ENCODE measurements at places on chromosomes 13 and 19.

DNA sequence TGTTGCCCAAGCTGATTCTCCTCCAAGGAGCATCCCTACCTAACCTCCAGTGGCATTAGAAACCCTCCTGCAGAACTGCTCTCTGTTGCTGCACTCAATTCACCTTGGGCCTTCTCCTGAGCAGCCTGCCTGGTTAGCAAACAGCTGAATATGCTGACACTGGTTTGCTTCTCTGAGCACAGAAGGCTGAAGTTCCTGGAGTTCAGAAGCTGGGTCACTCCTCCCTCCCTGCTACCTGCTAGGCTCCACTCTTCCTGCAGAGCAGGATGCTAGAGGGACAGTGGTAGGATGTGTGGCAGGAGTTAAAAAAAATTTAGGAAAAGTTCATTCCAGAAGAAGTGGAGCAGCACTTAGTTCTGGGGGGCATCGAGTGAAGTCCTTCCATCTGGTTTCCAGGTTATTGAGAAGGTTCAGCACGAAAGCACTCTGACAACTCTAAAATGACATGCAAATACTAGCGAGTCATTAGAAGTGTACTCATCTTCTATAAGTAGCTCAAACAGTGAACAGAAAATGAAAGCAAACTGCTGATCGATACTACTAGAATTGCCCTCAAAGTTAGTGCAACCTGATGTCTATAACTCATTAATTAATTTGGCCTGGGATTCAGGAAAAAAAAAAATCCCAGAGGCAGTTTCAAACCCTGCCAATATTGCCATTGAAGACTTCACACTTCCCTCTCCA lies 293.7 kb downstream of the POU4F1 start:
- no peak for DNase-seq

DNA sequence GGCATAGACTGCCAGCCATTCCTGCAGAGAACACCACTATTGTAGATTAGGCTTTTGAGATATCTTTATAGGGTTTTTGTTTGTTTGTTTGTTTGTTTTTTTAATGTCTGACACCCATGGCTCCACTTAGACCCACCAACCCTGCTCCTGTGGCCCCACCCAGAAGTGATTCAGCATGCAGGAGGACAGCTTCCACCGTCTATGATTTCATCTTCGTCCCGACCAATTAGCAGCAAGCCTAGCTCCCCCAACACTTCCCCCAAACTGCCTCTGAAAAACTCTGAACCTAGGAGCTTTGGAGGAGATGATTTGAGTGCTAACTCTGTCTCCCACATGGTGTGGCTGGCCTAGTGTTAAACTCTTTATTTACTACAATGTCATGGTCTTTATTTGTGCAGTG lies 108.3 kb upstream of the RXFP2 start:
- DNase-seq = no peak

GRCh38 chr19:46378268-46378667 lies 31.4 kb downstream of the PPP5C start:
- peak; percentile 93 for DNase-seq

GRCh38 chr13:101308247-101309013 lies 107.9 kb downstream of the NALCN start:
- DNase-seq = no peak

GRCh38 chr19:30959011-30959410 lies 390.2 kb downstream of the TSHZ3 start:
- DNase-seq = no peak

DNA sequence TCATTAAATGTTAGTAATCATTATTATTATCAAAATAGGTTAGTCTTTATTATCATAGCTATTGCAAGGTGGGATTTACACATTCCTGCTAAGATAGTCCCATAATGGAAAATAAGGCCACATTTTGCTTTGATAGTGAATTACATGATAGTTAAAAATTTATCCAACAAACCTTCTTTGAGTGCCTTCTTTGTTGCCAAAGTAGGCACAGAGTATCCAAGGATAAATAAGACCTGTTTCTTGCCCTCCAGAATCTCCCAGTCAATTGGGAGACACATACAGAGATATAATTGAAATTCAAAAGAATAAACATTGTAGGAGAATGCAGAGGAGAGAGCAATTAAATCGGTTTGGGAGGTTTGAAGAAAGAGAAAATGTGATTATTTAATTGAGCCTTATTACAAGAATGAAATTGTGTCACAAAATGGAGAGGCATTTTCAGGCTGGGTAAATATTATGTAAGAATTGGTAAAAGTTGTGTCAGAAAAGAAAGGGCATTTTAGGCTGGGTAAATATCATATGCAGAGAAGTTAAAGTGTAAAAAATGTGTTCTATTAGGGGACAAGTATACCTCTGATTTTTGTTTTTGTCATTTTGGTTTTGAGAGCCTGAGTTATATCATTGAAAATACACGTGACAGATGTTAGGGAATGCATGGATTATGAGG lies 189.3 kb downstream of the POU4F1 start:
- no peak for DNase-seq

GRCh38 chr13:20489185-20489820 lies 36.4 kb downstream of the CRYL1 start:
- DNase-seq = no peak

DNA sequence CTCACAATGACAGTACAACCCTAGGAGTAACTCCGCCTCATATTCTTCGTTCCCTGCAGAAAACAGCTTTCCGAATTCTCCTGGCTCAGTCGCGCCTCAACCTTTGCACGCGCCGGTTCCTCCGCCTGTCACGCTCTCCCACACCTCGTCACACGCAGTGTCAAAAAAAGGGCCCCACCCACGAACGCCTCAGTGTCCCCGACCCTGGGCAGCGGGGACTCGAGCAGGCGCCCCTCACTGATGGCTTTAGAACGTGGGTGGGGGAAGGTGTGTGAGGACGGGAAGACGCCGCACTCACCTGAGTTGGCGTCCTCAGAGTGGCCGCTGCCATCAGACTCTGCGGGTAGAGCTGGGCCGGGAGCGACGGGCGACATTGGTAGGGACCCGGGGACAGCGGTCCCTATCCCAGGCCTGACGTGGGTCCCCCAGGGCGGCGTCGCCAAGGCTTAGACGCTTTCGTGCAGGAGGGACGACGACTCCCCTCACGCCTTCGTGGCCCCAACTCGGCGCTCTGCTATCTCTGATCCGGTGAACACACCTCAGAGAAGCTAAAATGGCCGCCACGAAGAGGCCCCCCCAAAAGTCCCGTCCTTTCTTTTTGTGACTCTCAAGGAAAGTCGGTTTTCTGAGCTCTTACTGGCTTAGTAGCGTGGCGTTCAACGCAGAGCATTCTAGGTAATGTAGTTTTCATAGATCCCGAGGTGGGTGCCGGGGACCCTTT lies at the start of gene ZNF154:
ZNF154 (minus strand) TSS at position 564 of the 721 bp plus-strand sequence; CDS start at position 331, 233 bp downstream.
- no peak for DNase-seq

GRCh38 chr19:3387645-3388589 lies 21.5 kb downstream of the NFIC start:
- DNase-seq = no peak

DNA sequence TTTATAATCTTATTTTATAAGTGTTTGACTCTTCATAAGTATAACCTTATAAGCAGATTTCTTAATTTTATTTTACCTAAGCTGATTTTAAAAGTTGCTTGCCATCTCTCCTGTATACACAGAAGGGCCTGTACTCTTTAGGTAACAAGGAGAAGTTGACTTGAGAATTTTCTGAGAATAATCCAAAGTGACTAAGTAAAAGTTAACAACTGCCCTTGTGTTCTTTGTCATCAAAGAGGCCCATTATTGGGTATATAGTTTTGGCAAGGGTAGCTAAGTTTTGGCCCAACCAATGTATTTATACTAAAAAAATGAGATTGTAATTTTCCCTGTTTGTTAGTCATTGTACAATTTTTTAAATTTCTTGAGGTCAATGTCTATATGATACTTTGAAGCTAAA lies 3.2 kb downstream of the LCP1 start:
- no peak for DNase-seq

GRCh38 chr19:844546-844971 lies 3.8 kb downstream of the PRTN3 start:
- DNase-seq = no peak

GRCh38 chr19:49423985-49424303 lies 703 bp upstream of the PTH2 start:
- DNase-seq = no peak

GRCh38 chr13:84865783-84866221 lies 933.4 kb downstream of the SLITRK6 start:
- DNase-seq = peak; percentile 4

GRCh38 chr13:110005563-110005962 lies 219.2 kb upstream of the IRS2 start:
- no peak for DNase-seq

Measured in AG09309 (cell line).